Posterior vena cava (tissue), 2 donors: ENCODE measurements at places on chromosomes 16 and 17. TPM values are rescaled to one million over a fixed set of nuclear protein-coding genes. Genes with fewer than 3 reads are reported as not detected.

GRCh38 chr17:43453331-43453812 lies 30.4 kb upstream of the DHX8 start:
- no peak for DNase-seq

GRCh38 chr16:58299757-58300349 lies 5.0 kb upstream of the PRSS54 start:
- no peak for DNase-seq

- peak; percentile 93 for DNase-seq
Observed at GRCh38 chr17:42679492-42680330, 1.9 kb downstream of the CCR10 start.

GRCh38 chr17:8126491-8127066 lies 2.7 kb upstream of the HES7 start:
- no peak for DNase-seq

GRCh38 chr17:11880714-11881113 lies 116.6 kb downstream of the ZNF18 start:
- no peak for DNase-seq

- DNase-seq = no peak
Observed at GRCh38 chr16:85138073-85138824, 26.0 kb upstream of the CIBAR2 start.

DNA sequence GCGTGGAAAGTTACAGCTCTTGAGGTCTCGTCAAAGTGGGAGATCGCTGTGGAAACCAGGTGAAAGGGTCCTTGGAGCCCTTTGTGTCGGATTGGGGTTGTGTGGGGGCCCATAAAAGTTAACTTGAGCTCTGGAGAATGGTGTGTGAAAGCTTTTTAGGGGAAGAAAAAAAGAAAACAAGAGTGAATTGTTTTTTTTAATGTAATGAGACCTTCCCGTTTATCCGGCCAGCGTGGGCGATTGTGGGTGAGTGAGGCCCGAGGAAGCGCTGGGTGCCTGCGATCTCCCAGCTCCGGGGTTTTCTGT lies 150.6 kb downstream of the MSI2 start:
- no peak for DNase-seq

The TOB1 gene
- 48.9 TPM for total RNA-seq

The AANAT gene
- total RNA-seq = not detected
